Epithelial cell of esophagus (primary cell): ENCODE measurements at places on chromosomes 7 and 10.

GRCh38 chr10:2173327-2173726, 436.0 kb upstream of the ADARB2 start:
- DNase-seq, result peak; percentile 73

GRCh38 chr10:1123198-1123597, 67.0 kb downstream of the WDR37 start:
- DNase-seq, result no peak

- no peak for DNase-seq
These were observed 110.8 kb downstream of the JAZF1 start for GRCh38 chr7:28069807-28070206.

- no peak for DNase-seq
These were observed 23.8 kb downstream of the WBP1L start for GRCh38 chr10:102767428-102768160.

GRCh38 chr10:110208614-110209453, 1.4 kb downstream of the MXI1 start:
- DNase-seq, result peak; percentile 54
